Activated T-helper 9 cell treated with anti-CD3 and anti-CD28 coated beads, Interleukin-2, amount 50 U/mL, for 16 hours (primary cell): ENCODE measurements at places on chromosomes 12 and 14.

- no peak for DNase-seq
Observed at GRCh38 chr12:63480186-63480585, 188.1 kb downstream of the DPY19L2 start.

DNA sequence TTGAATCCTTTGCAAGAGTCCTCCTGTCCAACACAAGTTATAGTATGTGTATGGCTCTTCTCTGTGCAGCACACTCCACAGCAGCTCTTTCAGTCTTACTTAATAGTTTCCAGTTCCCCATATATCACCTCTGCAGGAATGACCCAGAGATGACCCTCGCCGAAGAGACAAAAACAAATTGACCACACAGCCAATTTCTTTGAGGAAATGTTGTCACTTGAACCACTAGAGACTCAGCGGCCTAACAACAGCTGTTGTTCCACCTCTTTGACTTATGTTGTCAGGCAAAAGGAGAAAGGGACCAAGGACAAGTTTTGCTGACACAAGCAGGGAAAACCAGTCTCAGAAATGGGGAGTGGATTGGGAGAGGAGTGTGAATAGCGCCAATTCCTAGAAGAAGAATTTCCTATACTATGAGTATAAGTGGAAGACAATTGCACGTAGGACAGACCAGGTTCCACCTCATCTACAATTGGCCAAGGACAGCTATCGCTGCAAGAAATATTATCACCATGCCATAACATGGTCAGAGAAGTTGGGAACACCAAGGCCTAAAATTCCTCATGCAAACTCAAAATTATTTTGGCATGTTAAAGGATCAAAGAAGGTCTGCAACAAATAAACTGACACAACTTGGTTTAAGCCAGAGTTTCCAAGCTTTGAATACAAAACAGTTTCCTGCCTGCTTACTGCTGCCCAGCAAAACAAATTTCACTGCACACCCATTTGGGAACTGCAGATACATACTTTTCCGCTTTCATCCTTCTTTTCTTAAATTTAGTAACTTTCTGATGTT lies 41.7 kb upstream of the ITPR2 start:
- no peak for DNase-seq

DNA sequence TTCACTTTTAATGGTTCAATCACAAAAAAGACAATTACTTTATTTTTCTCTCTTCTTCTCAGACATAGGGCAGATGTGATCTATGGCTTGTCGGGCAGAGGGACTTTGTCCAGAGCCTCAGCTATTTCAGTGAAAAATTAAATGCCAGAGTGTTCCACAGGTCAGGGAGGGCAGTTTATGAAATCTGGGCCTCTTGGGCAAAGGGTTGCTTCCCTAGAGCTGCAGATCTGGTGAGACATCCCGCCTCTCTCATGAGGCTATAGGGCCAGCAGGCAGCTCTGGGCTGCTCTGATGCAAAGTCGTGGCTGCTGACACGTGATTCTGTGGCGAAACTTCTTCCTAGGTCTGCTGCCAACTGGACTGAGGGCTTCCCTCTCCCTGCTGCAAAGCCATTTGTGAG lies 6.0 kb downstream of the CLMN start:
- no peak for DNase-seq

- DNase-seq, result no peak
Observed at GRCh38 chr12:57128519-57129247, 400 bp downstream of the LRP1 start.

GRCh38 chr12:110266980-110267620 lies 13.9 kb upstream of the ATP2A2 start:
- no peak for DNase-seq
